Stimulated activated memory B cell treated with anti-CD40 and anti-IgM and Interleukin-4, amounts not matched to agents 10 μg/mL and 1 μg/mL and 100 μg/mL, for 72 hours (primary cell): ENCODE measurements at places on chromosomes 7 and 10.
A peak's percentile ranks its signal among the peaks of the same experiment; 100 is the strongest.

DNA sequence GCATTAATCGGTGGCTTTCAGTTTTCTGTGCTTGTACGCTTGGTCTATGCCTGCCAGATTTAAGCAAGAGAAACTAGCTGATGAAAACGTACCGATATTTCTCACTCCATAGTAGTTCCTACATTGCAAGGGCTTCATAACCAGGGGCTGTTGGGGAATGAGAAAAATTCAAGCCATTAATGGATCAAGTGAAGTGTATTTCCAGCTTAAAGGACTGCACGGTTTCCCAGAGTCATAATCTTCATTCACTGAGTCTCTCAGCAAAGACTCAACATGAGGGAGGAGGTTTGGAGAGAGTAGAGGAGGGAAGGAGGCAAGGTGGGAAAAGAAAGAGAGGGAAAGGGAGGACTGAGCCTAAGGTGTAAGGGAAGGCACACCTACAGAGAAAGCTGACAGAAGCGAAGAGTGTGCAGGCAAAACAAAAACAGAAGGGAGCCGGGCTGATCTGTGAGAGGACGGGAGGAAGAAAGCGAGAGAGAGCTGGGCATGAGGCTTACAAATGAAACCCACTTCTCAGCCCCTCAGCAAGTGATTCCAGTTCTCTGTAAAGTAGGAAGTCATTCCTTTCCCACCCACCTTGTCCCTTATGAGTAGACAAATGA is 625 bp downstream of the GIMAP2 start:
- no peaks in the 10 kb centered on the region for H3K27me3 ChIP-seq
- peak overlapping the region; percentile 89 for H3K4me3 ChIP-seq
- peaks cover 31% of the 10 kb centered on the region for H3K4me1 ChIP-seq
- H3K27ac ChIP-seq: peak overlapping the region; percentile 83
- no peak for ATAC-seq

GRCh38 chr7:76063525-76063924 is 15.6 kb downstream of the MDH2 start:
- peaks cover 83% of the 10 kb centered on the region for H3K36me3 ChIP-seq
- ATAC-seq: no peak
- H3K27ac ChIP-seq: no peak overlapping the region
- H3K4me3 ChIP-seq: no peak overlapping the region
- H3K27me3 ChIP-seq: no peaks in the 10 kb centered on the region

- peaks cover 39% of the 10 kb centered on the region for H3K27me3 ChIP-seq
- no peak overlapping the region for H3K4me3 ChIP-seq
- no peak for ATAC-seq
- peaks cover 57% of the 10 kb centered on the region for H3K4me1 ChIP-seq
Observed at GRCh38 chr10:48634984-48635557, 30.2 kb upstream of the ARHGAP22 start.

GRCh38 chr10:110479710-110480109 is 18.0 kb upstream of the DUSP5 start:
- no peaks in the 10 kb centered on the region for H3K4me1 ChIP-seq
- H3K36me3 ChIP-seq: no peaks in the 10 kb centered on the region
- ATAC-seq: no peak

GRCh38 chr10:67782530-67782929 is 55.5 kb downstream of the DNAJC12 start:
- H3K27me3 ChIP-seq: no peaks in the 10 kb centered on the region
- H3K4me1 ChIP-seq: peaks cover 29% of the 10 kb centered on the region
- no peaks in the 10 kb centered on the region for H3K36me3 ChIP-seq
- H3K4me3 ChIP-seq: no peak overlapping the region
- peak overlapping the region; percentile 80 for H3K27ac ChIP-seq

GRCh38 chr7:26964156-26964808 is 99.9 kb upstream of the SKAP2 start:
- no peak overlapping the region for H3K4me3 ChIP-seq
- no peak overlapping the region for H3K27ac ChIP-seq
- H3K36me3 ChIP-seq: no peaks in the 10 kb centered on the region
- no peak for ATAC-seq
- H3K4me1 ChIP-seq: peaks cover 8% of the 10 kb centered on the region
- H3K27me3 ChIP-seq: peaks cover 4% of the 10 kb centered on the region

GRCh38 chr10:116707981-116708380 is 34.4 kb downstream of the HSPA12A start:
- no peak overlapping the region for H3K27ac ChIP-seq
- no peaks in the 10 kb centered on the region for H3K36me3 ChIP-seq
- no peak for ATAC-seq
- H3K4me1 ChIP-seq: no peaks in the 10 kb centered on the region

GRCh38 chr10:96366508-96366907 is 7.7 kb upstream of the OPALIN start:
- no peak for ATAC-seq
- no peak overlapping the region for H3K4me3 ChIP-seq
- no peaks in the 10 kb centered on the region for H3K4me1 ChIP-seq
- H3K36me3 ChIP-seq: no peaks in the 10 kb centered on the region
